ENCODE measurements at places on chromosomes 2 and 18.

DNA sequence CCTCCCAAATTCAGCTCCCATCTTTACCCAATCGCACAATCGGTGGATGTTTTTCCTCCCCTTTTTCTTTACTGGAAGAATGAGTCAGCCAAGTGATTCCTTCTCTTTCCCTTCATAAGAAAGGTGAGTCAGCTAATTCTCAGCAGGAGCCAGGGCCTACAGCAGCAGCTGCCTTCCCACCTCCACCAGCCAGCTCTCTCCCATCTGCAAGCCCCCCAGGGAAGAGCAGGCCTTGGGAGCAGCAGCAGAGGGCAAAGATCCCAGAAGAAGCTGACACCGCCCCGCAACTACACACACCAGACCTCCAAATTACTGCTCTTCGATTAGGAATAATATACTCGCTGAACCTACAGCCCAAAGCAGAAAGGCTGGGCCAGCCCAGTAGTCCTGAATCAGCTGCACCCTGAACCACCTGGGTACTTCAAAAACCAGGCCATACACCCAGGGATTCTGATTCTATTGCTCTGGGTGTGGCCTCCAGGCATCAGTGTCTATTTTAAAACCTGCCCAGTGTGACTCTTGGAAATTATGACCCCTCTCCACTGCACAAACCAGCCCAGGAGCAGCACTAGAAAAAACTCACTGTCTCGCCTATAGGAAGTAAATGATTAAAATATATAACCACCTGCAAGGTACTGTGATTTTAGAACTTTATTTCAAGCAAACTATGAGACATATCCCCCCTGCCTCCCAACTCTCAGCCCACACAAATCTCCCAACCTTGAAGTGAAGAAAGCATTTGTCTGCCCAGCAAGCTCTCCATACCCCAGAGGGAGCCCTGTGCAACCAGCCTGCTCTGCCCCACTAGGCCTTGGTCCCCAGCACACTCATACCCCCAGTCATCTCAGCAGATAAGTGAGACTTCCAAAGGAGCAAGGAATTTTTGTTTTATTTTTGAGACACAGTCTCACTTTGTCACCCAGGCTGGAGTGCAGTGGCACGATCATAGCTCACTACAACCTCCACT, 7.3 kb downstream of the SFXN5 start:
- no peak for DNase-seq

DNA sequence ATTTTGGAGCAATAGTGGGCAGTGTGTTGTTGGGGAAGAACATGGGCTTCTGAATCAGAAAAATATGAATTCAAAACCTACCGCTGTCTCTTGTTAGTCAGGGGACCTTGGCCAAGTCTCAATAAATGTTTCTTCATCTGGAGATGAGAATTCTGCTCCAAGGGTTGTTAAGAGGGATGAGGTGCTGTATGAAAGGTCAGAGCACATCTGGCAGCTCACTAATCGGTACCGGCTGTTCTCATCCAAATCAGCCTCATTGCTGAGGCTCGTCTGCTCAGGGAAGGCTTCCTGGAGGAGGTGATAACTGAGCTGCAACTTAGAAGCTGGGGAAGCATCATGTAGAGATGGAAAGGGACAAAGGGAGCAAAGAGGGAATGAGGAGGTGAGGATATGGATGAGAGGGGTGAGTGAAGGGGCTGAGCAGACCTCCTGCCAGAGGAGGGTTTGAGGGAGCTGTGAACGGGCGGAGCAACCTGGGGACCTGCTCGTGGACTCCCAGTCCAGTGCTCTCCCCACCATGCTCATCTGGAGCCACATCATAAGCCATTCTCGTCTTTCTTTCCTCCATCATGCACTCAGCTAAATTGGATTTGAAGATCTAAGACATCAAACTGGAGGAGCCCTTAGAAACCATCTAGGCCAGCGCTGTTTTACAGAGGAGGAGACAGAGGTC, 47.4 kb downstream of the GREB1 start:
- no peak for DNase-seq

- no peak for DNase-seq
Measured at GRCh38 chr2:138105358-138105757, 141.1 kb downstream of the HNMT start.

DNA sequence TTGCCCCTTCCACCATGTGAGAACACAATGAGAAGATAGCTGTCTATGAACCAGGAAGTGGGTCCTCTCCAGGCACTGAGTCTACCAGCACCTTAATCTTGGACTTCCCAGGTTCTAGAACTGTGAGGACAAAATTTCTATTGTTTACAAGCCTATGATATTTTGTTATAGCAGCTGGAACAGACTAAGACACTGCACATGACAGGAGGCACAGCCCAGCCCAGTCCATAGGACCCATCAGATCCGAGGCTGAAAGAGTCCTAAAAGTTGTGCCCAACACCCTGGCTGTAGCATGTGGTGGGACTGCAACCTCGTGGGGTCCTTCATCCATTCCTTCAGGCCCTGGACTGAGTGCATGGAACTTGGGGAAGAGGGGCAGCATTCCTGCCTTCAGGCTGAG, 48.4 kb upstream of the YWHAQ start:
- no peak for DNase-seq

DNA sequence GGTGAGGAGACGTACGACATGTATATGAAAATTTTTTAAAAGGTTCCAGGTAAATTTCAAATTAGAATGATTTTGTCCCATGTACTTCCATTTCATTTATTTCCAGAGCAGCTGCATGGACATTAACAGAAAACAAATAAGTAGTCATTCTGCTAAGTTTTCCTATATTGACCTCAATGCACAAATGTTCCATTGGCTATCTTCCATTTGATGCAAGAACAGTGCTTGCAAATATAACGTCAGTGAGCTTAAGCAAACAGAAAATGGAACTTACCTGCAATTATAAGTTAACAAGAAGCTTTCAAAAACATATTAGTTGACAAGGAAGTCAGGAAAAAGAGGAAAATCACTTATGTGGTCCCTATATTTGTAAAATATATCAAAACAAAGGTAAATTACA, 16.6 kb downstream of the PAIP2B start:
- no peak for DNase-seq
